Activated gamma-delta T cell treated with anti-CD3 and anti-CD28 coated beads, Interleukin-2, amount 50 U/mL, for 16 hours (primary cell): ENCODE measurements at places on chromosomes 2 and 18.
A peak's percentile ranks its signal among the peaks of the same experiment; 100 is the strongest.

- no peak for DNase-seq
Observed at GRCh38 chr2:218622606-218623365, 15.1 kb downstream of the PLCD4 start.

DNA sequence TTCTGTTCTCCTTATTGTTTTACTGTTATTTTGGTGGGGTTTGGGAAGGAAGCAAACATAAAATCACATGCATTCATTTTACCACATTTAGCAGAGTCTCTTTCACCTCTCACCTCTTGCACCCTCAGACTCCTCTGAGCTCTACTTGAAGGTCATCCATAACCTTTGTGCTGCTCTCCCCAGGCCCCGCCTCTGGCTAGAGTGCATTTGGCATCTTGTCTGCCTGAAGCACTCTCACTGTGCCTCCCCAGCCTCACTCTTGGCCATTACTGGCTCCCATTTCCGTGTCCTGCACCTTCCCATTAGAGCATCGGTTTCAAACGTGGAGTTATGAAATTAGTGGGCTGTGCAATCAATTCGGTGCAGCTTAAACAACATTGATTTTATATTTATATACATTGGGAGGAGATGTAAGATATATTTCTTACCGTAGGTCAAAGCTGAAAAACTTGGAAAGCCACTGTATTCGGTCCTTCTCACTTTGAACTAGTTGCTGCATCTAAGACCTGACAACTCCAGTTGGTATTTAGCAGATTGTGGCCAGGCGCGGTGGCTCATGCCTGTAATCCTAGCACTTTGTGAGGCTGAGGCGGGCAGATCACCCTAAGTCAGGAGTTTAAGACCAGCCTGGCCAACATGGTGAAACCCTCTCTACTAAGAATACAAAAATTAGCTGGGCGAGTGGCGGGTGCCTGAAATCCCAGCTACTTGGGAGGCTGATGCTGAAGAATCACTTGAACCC lies 6.9 kb upstream of the ZFAND2B start:
- DNase-seq = no peak

- DNase-seq = no peak
Observed at GRCh38 chr2:207276858-207277257, 111.1 kb upstream of the KLF7 start.

DNA sequence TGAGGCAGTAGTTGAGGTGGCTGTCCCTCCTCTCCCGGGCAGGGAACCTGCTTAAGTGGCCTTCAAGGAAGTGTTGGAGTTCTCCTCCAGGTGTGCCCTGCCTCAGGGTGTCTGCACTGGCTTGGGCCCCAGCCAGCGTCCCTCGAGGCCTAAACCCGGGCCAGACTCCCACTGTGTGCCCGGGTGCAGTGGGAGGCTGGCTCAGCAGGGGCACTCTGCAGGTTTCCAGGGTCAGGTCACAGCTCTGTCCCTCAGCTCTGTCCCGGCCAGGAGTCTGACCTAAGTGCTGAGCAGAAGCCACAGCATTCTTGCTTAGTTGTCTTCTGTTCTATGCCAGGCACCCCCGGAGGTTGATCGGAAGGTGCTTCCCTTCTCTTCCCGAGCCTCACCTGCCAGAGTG lies 69.0 kb upstream of the OTOS start:
- DNase-seq = no peak

DNA sequence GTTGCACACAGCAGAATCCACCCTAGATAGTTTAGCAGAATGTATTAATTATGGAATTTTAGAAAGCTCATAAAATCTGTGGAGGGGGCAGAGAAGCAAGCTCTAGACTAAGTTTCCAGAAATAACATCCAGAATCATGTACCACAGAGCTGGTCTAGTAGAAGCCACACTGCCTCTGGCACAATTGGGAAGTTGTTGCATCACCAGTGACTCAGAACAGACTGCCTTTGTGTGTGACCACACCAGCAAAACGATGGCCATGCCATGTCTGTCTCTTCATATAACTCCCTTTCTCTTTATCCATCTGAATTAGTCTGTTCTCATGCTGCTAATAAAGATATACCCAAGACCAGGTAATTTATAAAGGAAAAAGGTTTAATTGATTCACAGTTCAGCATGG lies 158.9 kb downstream of the CCDC148 start:
- no peak for DNase-seq

GRCh38 chr2:112181571-112182290 lies 43.5 kb downstream of the FBLN7 start:
- no peak for DNase-seq

GRCh38 chr18:13137670-13138419 lies 80.7 kb upstream of the LDLRAD4 start:
- DNase-seq = peak; percentile 39

DNA sequence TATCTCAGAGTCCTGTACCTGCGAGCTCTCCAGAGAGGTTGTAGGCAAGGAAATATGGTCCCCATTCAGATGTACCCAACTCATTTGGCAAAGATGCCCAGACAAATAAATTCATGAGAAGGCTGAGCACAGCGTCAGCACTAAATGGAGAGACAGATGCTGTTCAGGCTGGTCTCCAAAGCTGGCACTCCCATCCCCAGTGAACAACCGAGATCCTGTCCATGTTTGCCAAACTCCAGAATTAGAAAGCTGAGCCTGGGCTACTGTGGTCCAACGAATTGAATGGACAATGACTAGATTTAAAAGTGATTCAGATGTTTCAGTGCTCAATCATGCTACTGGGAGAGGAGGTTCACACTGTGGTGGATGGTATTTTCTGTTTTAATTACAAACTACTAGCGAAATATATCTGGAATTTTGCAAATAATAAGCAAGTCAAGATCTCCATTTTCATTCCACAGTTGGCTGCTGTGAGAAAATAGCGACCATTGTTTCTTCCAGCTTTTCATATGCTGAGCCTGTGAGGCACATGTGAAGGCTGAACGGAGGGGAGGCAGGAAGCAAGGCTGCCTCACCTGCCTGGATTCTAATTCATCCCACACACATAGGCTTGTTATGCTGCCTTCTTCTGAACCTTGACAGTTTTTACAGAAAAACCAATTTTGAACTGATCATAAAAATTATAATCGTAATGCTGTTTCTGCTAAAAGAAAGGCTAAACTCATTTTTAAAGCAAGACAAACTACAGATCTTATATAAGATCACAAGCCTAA lies 22.6 kb upstream of the DAPL1 start:
- DNase-seq = no peak

DNA sequence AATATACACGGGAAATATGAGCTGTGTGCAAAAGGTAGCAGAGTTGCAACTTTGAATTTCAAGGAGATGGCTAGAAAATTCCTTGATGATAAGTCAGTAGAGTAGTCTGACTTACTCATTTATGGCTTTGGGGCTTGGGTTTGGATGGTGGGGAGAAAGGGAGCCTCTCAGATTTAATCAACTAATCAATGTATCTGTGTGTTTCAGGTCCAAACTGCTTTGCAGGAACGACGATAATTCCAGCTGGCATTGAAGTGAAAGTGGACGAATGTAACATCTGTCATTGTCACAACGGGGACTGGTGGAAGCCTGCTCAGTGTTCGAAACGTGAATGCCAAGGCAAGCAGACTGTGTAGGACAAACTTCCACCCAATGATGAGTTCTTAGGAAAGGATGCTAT lies 164.6 kb downstream of the VWC2L start:
- DNase-seq = no peak

DNA sequence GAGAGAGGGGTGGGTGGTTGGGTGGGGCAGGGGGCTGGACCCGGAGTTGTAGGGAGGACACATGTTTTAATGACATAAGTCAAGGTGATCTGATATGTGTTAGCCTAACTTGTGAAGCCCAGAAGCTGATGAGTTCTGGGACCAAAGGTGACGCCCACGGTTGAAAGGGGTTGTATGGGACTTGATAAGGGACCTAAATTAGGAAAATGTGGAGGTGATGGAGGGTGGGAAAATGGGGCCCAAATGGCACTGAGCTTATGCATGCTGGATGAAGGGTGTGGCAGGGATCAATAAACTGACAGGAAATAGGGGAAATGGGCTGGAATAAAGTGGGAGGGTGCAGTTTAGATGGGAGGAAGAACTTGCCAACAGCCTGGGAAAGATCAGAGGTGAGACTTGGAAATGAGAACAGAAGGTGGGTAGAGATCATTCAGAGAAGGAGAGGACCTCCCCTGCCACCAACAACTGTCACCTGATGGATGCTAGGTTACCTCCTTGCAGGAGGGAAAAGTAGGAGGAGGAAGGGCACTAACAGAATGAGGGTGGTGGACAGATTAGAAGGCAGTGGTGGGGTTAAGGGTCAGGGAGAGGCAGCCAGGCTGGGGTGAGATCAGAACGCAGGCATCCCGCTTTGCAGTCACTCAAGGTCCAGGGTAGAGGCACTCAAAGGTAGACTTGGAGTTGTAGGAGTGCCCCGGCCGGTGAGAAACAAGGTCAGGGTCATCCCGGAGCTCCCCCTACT lies 15.3 kb downstream of the WNT10A start:
- no peak for DNase-seq

GRCh38 chr2:102061962-102062795 lies 70.4 kb downstream of the IL1R2 start:
- no peak for DNase-seq
